ENCODE measurements at places on chromosomes 4 and X. TPM values are rescaled to one million over a fixed set of nuclear protein-coding genes. Genes with fewer than 3 reads are reported as not detected.

- H3K27me3 ChIP-seq: no peaks in the 10 kb centered on the region
- no peaks in the 10 kb centered on the region for H3K4me1 ChIP-seq
- no peak overlapping the region for H3K4me3 ChIP-seq
Observed at GRCh38 chr4:158484173-158484885, 37.4 kb upstream of the RXFP1 start.

DNA sequence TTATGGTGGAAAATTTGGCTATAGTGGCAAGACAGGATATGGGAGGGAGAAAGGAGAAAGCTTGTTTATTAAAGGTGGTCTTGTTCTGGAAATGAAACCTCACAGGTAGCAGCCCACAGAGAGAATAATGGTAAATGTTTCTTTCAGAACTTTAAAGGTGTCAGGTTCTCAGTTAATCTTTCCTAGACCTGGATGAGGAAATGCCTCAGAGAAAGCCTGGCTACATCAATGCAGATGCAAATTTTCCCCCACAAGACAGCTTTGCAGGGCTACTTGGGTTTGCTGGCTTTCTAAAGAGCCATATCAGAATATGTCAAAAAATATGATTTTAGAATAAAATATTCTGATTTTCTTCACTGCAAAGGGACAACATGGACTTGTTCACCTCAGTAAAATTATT lies 715.0 kb downstream of the FAM133A start:
- peaks cover 10% of the 10 kb centered on the region for H3K27me3 ChIP-seq
- no peak overlapping the region for H3K27ac ChIP-seq
- H3K4me1 ChIP-seq: no peaks in the 10 kb centered on the region
- no peak overlapping the region for H3K4me3 ChIP-seq
- DNase-seq: no peak

TMEM255A gene
- 5.6 TPM for total RNA-seq

DNA sequence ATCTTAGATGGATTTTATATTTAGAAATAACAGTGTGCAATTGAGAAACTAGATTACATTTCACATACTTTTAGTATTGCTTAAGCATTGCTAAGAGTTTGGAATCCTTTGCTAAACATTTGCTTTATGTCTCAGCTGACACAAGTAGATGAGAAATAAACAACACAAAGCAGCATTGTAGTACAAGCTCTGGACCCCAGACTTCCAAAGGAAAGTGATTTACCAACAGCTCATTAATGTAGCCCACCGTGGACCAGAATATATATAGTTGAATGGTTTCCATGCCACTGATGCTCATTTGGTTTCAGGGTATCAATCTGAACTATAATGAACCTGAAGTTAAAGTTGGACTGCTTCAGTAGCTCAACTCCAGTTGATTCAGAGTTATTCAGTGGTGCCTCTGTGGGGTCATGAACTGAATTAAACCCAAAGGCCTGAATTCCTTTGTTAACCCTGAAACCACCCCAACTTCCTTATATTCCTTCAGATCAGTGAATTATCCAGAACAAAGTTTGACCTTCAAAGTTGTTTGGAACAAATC lies 132.1 kb upstream of the NEIL3 start:
- no peak overlapping the region for H3K27ac ChIP-seq
- no peak overlapping the region for H3K4me3 ChIP-seq
- H3K4me1 ChIP-seq: no peaks in the 10 kb centered on the region
- no peaks in the 10 kb centered on the region for H3K36me3 ChIP-seq

- no peaks in the 10 kb centered on the region for H3K36me3 ChIP-seq
- H3K27me3 ChIP-seq: no peaks in the 10 kb centered on the region
- peaks cover 16% of the 10 kb centered on the region for H3K4me1 ChIP-seq
- DNase-seq: no peak
- no peak overlapping the region for H3K4me3 ChIP-seq
Observed at GRCh38 chr4:153232768-153233167, 28.5 kb downstream of the TRIM2 start.

Data from breast epithelium (tissue), 4 donors.